Endothelial cell (in vitro differentiated cells): ENCODE measurements at places on chromosomes 2 and 18. TPM values are rescaled to one million over a fixed set of nuclear protein-coding genes. Genes with fewer than 3 reads are reported as not detected.

GALNT13 gene
- 26.3 TPM for total RNA-seq

SLC66A2 gene
- 31.8 TPM for total RNA-seq

KIAA2012 gene
- 0.08 TPM for total RNA-seq

SRD5A2 gene
- 0.64 TPM for total RNA-seq

GKN1 gene
- total RNA-seq = not detected

TUBB8B gene
- total RNA-seq = 1.4 TPM

CNDP1 gene
- total RNA-seq = not detected

PJVK gene
- 3.7 TPM for total RNA-seq

RNF144A gene
- 81.3 TPM for total RNA-seq

BIRC6 gene
- 125 TPM for total RNA-seq

ELOA2 gene
- not detected for total RNA-seq

CCDC102B gene
- 8.2 TPM for total RNA-seq

C2orf66 gene
- 1.4 TPM for total RNA-seq

RELCH gene
- 27.3 TPM for total RNA-seq

NT5DC4 gene
- total RNA-seq = not detected

RAX gene
- not detected for total RNA-seq

ADRA2B gene
- 0.46 TPM for total RNA-seq

COL3A1 gene
- total RNA-seq = 0.31 TPM

PLGLB1 gene
- 1.1 TPM for total RNA-seq
